ENCODE measurements at places on chromosomes 1 and 21. TPM values are rescaled to one million over a fixed set of nuclear protein-coding genes. Genes with fewer than 3 reads are reported as not detected.

DNA sequence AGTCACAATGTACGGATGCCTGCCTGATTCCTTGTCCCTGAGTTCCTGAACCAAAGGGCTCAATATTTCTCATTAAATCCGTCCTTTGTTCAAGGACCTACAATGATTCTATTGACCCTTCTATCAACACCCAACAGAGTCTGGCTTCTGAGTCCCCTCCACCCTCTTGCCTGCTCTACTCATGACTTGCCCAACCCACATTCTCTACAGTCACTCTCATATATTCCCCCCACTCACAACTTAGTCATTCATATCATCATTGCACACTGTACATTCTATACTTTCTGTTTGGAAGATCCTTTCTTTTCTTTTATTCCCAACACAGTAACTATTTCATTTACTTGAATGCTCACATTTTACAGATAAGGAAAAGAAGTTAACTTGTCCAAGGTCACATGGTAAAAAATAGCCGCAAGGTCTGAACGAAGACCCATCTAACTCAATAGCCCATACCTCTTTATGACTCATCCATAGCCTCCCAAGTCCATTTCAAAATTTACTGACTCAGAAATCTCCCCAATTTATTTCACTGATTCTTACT, 3.6 kb downstream of the OTUD7B start:
- no peak for DNase-seq

DNA sequence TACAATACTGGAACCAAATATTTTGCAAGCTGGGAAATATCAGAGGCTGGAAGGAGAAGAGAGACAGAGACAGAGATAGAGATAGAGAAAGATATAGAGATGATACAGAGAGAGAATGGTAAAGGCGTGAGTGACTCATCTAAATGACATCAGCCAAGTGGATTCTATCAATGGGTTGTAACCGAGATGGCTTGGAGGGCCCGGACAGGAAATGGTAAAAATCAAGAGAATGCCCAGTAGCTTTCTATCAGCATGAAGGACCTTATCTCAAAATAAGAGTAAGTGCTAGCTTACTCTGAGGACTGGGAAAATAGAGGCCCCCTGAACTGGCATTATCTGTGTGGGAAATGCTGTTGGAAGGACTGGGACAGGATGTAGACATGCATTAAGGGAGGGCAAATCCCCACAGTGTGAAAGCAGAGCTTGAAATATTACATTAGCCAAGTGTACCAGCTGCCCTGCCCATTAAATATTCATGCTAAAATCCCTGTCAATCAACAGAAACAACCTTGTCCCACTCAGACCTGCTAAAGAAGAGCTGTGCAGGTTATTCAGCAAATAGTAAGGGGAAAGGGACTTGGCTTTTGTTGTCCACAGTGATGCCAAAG, 76.6 kb upstream of the ZNF644 start:
- no peak for DNase-seq

GRCh38 chr1:175725684-175726083, 17.7 kb downstream of the TNR start:
- DNase-seq, result no peak

- DNase-seq, result no peak
Observed at GRCh38 chr1:63363014-63363413, 4.4 kb upstream of the ALG6 start.

- DNase-seq, result no peak
Observed at GRCh38 chr21:45769896-45770295, 126.4 kb downstream of the PCBP3 start.

DNA sequence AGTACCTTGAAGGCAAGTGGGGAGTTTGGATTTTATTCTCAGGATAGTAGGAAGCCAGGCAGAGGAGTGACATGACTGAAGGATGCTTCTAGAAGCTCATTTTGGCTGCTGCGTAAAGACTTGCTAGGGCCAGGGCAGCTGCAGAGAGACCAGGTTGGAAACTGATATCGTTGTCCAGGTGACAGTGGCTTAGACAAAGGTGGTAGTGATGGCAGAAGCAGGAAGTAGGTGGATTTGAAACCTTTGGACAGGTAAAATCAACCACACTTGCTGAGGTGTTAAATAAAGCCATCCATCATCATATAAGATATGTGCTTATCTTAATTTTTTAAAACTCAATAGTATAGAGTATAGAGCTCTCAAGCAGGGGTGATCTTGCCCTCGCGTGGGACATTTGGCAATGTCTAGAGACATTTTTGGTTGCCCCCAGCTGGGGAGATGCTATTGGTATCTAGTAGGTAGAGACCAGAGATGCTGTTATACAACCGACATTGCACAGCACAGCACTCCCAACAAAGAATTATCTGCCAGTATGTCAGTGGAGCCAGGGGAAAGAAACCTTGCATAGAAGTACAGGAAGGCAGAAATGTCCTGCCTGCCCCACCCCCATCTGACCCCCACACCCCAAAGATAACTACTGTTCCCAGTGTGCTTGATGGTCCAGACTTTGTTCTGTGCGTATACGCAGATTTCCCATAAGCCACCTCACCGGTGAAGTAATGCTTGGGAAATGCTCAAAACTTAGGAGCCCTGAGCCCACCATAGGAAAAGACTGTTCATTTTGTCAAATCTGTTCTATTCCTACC, 31.1 kb downstream of the TMEM51 start:
- no peak for DNase-seq

GRCh38 chr1:233319272-233319671, 8.3 kb upstream of the MAP3K21 start:
- no peak for DNase-seq

- DNase-seq, result no peak
Observed at GRCh38 chr1:101108111-101108500, 82.5 kb upstream of the DPH5 start.

DNA sequence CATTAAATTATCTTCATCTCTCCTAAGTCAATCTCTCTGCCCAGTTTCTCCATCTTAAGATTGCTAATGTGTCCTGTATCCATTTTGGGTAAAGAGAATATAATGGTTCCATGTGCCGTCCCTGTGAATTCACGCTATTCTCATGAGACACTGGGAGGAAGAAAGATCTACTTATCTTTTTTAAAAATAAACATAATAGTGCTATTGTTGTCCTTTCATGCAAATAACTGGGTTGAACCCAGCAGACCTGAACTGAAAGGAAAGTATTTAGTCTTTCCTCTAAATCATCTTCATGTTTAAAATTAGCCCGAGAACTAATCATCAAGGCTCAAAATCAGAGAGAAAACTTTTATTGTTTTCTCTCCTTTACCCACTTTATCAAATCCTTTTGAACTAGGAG, 22.4 kb downstream of the SLAMF1 start:
- no peak for DNase-seq

The ATP1A2 gene
- 4.8 TPM for total RNA-seq

The MSH4 gene
- total RNA-seq, result not detected

The CD247 gene
- total RNA-seq, result 3.9 TPM

The ZBTB40 gene
- total RNA-seq, result 25.7 TPM

The PIGV gene
- 24.5 TPM for total RNA-seq

The OPTC gene
- not detected for total RNA-seq
